ENCODE measurements at places on chromosomes 12 and 14. TPM values are rescaled to one million over a fixed set of nuclear protein-coding genes. Genes with fewer than 3 reads are reported as not detected.

DNA sequence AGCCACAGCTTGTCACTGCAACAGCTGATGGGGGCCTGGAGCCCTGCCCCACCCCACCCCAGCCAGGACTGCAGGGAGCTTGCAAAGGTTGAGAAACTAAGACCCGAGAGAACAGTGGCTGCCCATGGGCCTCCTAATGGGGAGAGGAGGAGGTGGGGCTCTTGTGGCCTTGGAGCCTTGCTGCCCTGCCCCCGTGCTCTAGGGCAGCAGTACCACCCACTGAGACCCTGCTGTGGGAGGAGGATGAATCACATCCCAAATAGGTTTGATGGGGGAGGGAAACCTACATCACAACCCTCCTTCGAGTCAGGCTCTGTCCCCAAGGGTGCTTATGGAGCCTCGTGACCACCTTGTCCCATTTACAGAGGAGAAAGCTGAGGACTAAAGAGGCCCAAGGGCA lies 15.9 kb downstream of the HHIPL1 start:
- DNase-seq: no peak

- no peak for DNase-seq
These were observed 68.1 kb upstream of the KRR1 start for GRCh38 chr12:75579552-75579951.

The SOAT2 gene
- total RNA-seq: 14.9 TPM

DNA sequence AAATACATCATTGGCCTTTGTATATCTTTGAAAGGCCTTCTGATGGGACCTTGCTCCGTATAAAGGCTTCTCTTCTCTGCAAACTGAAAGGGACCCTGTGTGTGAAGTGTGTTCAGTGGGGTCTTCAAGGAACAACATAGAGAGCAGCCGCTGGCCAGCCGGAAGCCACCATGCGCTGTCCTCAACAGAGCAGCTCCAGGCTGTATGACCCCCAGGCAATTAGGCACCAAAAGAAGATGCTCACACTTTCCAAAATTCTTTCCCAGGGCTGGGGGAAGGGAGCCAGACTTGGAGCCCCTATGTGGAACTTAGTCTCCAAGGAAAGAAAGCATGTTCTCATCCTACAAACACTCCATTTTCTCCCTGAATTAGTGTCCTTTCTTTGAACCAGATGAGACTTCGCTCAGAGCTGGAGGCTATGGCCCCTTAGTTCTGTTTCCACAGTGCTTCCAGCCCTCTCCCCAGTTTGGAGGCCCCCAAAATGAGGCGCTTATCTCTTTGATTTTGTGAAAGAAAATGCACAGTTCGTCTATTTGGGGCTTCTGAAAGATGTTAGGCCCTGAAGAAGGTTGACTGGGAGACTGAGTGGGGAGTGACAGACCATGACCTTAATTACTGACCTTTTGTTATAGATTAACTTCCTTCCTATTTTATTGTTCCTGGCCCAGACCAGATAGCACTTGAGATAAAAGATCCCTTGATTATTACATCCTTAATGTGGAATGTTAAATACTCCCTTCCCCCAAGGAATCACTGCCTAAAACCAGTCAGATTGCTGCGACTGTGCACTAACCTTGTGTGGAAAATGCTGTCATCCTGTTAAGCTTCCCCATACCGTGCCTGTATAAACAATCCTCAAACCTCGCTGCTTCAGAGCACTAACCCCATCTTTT lies 128.3 kb upstream of the FGD4 start:
- peak; percentile 24 for DNase-seq

GRCh38 chr12:96710127-96710745 lies 196.8 kb upstream of the NEDD1 start:
- DNase-seq: no peak

DNA sequence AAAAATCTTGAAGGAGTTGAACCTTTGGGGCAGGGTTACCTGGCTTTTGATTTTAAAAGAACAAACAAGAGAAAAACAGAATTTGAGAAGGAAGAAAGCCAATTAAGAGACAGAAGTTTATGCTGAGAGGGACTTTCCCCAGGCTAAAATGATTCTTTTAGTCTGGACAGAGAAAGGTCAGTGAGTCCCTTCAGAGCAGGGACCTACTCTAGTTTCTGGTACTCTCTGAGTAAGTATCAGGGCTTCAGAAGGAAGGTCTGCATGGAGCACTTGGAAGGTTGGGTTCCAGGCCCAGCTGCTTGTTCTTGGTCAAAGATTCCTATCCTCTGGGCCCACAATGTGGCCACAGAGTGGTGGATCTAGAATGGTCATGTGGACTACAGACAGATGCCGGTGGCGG lies 59.6 kb downstream of the KLRG1 start:
- no peak for DNase-seq

The LRRIQ1 gene
- not detected for total RNA-seq

- DNase-seq: no peak
These were observed 8.3 kb downstream of the PXN start for GRCh38 chr12:120257041-120257821.

GRCh38 chr12:116878567-116879508 lies 2.4 kb downstream of the HRK start:
- no peak for DNase-seq

The RASSF9 gene
- total RNA-seq: not detected

The PRKD1 gene
- total RNA-seq: 0.22 TPM

The FOXN4 gene
- 0.11 TPM for total RNA-seq

The BMP4 gene
- 56.4 TPM for total RNA-seq

The KRT3 gene
- not detected for total RNA-seq

The DTX1 gene
- total RNA-seq: not detected

The BCL11B gene
- not detected for total RNA-seq

- DNase-seq: no peak
These were observed 225.6 kb upstream of the CRY1 start for GRCh38 chr12:107318806-107319532.

The GPR137C gene
- 0.51 TPM for total RNA-seq

The SFSWAP gene
- total RNA-seq: 27.7 TPM

DNA sequence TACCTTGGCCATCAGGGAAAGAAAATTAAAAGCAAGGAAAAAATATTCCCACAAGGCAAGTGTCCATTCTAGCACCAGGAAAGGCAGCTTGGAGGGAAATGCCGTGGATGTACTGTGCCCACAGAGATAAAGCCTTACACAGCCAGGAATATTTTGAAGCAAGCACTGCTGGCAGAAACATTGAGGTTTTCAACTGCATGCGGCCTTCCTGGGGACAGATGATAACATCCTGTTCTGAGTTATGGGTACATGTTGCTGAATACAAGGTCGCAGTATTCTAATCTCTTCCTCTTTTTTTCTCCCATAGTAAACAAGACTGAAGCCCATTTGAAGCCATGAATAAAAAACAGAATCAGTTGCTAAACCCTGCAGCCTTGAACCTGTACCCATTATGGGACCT lies 197.1 kb downstream of the BTG1 start:
- DNase-seq: no peak

DNA sequence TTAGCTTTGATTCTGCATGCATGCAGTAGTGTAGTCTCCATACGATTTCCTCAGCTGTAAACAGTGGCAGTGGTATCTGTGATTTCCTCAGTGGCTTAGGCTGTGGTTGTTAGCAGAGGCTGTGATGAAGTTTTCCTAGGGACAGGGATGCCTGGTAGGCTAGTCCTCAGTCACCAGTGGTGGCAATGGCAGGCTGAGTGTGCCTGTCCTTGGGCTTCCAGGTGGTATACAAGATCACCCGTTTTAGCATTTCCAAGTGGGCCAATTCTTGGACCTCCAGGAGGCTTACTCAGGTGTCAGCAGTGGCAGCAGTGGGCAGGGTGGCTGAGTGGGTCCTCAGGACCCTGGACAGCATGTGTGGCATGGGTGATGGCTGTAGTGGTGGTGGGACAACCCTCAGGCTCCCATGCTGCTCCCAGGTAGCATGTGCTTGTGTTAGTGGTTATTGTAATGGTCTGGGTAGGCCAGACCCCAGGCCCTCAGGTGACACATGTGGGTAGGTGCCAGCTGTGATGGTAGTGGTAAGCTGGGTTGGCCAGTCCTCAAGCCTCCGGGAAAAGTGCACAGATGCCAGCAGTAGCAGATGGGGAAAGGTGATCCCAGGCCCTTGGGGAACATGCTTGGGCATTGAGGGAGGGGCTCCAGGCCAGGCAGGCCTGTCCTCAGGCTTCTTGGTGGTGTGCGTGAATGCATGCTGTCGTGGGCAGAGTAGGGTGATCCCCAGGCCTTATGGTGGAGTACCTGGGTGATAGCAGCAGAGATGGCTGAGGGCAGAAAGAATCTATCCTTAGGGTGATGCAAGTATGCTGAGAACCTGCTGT lies 146.5 kb downstream of the PAPOLA start:
- DNase-seq: no peak

All from HepG2 (cell line).